ENCODE measurements at places on chromosomes 2 and 18.

DNA sequence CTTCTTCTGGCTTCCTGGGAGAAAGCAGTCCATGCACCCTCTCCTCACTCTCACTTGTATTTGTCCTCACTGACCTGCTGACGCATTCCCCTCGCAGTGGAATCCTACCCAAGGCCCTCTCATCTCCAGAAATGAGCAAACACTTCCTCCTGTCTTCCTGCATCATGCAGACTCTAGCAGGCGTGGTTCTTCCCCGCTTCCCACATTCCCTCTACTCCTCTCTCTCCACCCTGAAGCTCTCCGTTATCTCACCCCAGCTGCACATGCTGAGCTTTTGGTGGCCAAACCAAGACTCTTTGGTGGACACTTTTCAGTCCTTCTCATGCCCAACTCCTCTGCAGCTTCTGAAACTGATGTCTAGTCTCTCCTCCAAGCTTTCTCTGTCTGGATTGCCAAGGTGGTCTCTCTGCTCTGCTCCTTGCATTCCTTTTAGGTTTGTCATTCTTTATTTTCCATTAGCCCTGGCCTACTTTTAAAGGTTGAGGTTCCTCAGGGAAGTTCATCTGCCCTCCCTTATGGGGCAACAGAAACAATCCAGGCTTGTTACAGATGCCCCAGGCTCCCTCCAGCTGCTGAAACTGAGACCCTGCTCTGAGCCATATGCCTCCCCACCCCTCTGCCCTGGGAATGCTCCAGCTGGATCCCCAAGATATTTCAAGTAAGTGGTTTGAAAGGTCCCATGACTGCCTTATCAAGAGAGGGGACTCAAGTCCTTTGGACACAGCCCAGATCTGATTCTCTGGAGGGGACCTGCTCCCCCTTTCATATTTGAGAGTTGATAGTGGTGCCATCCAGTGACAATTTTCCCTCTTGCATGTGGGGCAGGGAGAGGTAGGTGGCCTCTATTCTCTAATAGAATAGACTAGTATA, 835 bp upstream of the IL18RAP start:
- H3K4me1 ChIP-seq: peaks cover 71% of the 10 kb centered on the region
- peaks cover 5% of the 10 kb centered on the region for H3K36me3 ChIP-seq
- H3K4me3 ChIP-seq: peak overlapping the region; percentile 58
- DNase-seq: no peak
- H3K27me3 ChIP-seq: no peaks in the 10 kb centered on the region

DNA sequence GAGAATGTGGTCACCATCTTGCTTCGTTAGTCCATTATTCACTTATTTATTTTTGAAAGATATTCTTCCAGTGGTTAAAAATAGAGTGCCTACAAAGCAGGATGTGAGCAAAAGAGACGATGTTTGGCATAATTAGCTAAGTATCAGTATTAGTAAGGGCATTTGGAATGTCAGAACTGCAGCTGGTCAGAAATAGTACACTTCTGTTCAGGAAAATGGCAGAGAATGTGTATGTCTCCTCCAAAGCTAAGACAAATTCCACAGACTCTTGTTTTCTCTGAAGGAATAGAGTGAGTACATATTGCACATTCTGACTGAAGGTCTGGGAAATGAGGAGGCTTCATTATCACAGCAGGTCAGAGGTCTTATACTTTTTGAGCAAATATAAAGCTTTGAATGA, 209.0 kb downstream of the L3MBTL4 start:
- H3K27me3 ChIP-seq: no peaks in the 10 kb centered on the region
- H3K27ac ChIP-seq: no peak overlapping the region
- no peaks in the 10 kb centered on the region for H3K4me1 ChIP-seq
- no peaks in the 10 kb centered on the region for H3K36me3 ChIP-seq
- DNase-seq: no peak
- H3K4me3 ChIP-seq: no peak overlapping the region

DNA sequence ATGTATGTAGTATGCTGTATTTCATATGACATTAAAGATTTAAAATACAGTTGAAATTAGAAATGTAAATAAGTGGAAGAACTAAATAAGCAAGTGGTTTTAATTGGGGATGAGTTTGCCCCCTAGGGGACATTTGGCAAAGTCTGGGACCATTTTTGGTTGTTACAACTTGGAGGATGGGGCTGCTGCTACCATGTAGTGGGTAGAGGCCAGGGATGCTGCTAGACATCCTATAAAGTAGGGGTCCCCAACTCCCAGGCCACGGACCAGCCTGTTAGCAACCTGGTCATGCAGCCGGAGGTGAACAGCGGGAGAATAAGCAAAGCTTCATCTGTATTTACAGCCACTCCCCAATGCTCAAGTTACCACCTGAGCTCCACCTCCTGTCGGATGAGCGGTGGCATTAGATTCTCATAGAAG, 27.9 kb upstream of the ASNSD1 start:
- no peaks in the 10 kb centered on the region for H3K36me3 ChIP-seq
- DNase-seq: no peak
- H3K27ac ChIP-seq: no peak overlapping the region
- no peaks in the 10 kb centered on the region for H3K27me3 ChIP-seq
- H3K4me3 ChIP-seq: no peak overlapping the region
- no peaks in the 10 kb centered on the region for H3K4me1 ChIP-seq

DNA sequence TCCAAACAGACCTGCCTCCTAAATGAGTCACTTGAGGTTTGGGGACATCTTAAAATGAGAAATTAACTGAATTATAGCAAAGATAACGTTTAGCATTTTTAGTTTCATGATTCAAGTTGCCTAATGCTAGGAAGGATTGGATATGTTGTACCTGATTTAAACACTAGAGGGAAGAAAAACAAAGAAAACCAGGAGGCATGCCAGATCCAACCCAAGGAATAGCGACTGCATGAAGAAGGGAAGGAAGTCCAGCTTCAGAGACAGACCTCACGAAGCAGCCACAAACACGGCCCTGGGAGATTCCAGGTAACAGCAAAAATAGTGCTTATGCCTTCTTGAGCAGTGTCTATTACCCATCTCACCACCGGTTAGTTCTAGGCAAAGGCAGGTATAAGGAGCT, 499.9 kb upstream of the SPHKAP start:
- no peak overlapping the region for H3K27ac ChIP-seq
- H3K4me3 ChIP-seq: no peak overlapping the region
- H3K4me1 ChIP-seq: no peaks in the 10 kb centered on the region
- H3K27me3 ChIP-seq: no peaks in the 10 kb centered on the region
- no peak for DNase-seq
- no peaks in the 10 kb centered on the region for H3K36me3 ChIP-seq

- DNase-seq: no peak
- H3K4me3 ChIP-seq: no peak overlapping the region
- no peaks in the 10 kb centered on the region for H3K36me3 ChIP-seq
- peaks cover 12% of the 10 kb centered on the region for H3K27me3 ChIP-seq
- no peak overlapping the region for H3K27ac ChIP-seq
Observed at GRCh38 chr2:105615305-105615704, 129.4 kb upstream of the NCK2 start.

GRCh38 chr18:79519751-79520477, 124.2 kb downstream of the NFATC1 start:
- DNase-seq: no peak
- H3K27ac ChIP-seq: peak overlapping the region; percentile 96
- peaks cover 66% of the 10 kb centered on the region for H3K4me1 ChIP-seq
- peaks cover 15% of the 10 kb centered on the region for H3K36me3 ChIP-seq
- H3K27me3 ChIP-seq: no peaks in the 10 kb centered on the region

DNA sequence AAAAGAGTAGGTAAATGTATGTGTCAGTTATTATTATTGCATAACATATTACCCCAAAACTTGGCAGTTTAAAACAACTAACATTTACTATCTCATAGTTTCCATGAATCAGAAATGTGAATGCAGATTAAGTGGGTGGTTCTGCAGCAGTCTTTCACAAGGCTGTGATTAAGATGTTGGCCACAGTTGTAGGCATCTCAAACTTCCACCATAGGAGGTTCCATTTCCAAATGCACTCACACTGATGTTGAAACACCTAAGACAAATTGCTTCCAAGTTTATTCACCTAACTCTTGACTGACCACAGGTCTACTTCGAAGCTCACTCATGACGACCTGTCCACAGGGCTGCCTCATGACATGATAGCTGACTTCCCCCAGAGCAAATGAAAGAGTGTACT, 360.8 kb downstream of the GRB14 start:
- no peak overlapping the region for H3K4me3 ChIP-seq
- no peaks in the 10 kb centered on the region for H3K27me3 ChIP-seq
- H3K36me3 ChIP-seq: no peaks in the 10 kb centered on the region

- no peak overlapping the region for H3K4me3 ChIP-seq
- H3K27ac ChIP-seq: no peak overlapping the region
- peaks cover 17% of the 10 kb centered on the region for H3K36me3 ChIP-seq
- H3K27me3 ChIP-seq: no peaks in the 10 kb centered on the region
- no peak for DNase-seq
Observed at GRCh38 chr2:20444101-20444992, 2.5 kb upstream of the RHOB start.

- H3K27ac ChIP-seq: no peak overlapping the region
- H3K27me3 ChIP-seq: no peaks in the 10 kb centered on the region
- no peak overlapping the region for H3K4me3 ChIP-seq
- H3K36me3 ChIP-seq: no peaks in the 10 kb centered on the region
- DNase-seq: no peak
Observed at GRCh38 chr2:126264625-126265024, 391.3 kb upstream of the GYPC start.

DNA sequence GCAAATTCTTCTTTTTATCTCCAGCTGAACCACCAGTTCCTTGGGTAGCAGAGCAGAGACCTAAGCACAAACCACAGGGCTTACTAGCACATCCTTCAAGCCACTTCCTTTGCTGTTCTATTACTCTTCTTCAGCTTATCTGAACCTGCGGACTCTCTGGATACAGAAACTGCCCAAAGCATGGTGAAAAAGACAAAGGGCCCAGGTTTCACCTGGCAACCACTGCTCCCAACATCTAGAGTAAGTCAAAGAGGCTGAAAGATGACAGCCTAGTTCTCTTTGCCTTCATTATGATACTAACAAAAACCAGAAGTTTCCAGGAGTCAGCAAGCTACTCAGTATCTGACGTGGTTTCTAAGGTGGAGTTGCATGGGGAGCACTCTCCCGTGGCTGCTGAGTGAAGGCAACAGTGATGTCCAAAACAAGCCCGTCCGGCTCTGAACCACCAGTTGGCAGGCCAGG, 43.4 kb downstream of the KANSL3 start:
- H3K4me1 ChIP-seq: peaks cover 28% of the 10 kb centered on the region
- peak; percentile 6 for DNase-seq
- peak overlapping the region; percentile 66 for H3K4me3 ChIP-seq

DNA sequence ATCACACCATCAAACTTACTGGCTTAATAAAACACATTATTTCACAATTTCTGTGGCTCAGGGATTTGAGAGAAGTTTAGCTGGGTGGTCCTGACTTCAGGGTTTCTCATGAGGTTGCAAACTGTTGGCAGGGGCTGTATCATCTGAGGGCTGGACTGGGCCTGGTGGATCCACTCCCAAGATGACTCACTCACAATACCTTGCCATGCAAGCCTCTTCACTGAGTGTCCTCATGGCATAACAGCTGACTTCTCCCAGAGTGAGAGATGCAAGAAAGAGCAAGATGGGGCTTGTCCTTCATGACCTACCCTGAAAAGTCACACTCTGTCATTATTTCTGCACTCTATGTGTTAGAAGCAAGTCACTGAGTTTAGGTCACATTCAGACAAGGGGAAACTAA, 73.8 kb downstream of the AQP4 start:
- no peaks in the 10 kb centered on the region for H3K27me3 ChIP-seq
- no peak overlapping the region for H3K27ac ChIP-seq
- no peak for DNase-seq
- no peak overlapping the region for H3K4me3 ChIP-seq
- no peaks in the 10 kb centered on the region for H3K36me3 ChIP-seq

GRCh38 chr18:62738639-62739038, 23.3 kb downstream of the PHLPP1 start:
- H3K27me3 ChIP-seq: no peaks in the 10 kb centered on the region
- H3K4me3 ChIP-seq: no peak overlapping the region
- DNase-seq: no peak
- H3K36me3 ChIP-seq: peaks cover 4% of the 10 kb centered on the region
- peaks cover 10% of the 10 kb centered on the region for H3K4me1 ChIP-seq
- no peak overlapping the region for H3K27ac ChIP-seq

DNA sequence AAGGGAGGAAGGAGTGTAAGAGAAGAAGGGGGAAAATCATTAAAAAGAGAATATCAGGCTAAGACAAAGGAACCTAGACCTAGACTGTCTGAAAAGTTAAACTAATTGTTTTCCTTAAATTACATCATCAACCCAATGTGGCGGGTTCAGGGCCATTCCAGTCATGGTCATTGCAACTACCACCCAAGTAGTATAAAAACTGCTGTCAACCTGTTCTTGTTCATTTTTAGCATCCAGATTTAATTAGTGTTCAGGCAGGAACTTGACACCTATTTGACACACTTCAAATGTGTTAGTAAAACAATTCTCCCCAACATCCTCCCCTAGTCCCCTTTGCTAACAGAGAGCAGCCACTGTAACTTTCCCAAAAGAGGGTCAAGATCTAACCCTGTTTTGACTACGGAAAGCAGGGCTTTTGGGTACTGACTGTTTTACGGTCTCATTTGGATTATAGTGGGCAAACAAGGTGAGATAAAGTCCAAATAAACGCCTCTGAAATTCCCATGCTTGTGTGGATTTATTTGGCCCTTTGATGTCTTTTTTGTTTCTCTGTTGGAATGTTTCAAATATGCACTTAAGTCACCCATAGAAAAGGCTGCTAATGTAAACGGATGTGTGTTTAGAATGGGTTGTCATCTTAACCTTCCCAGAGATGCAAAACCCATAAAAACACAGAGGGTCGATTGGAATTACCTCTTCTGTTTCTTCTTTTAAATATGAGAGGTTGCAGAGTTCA, 19.3 kb upstream of the TANC1 start:
- H3K4me1 ChIP-seq: peaks cover 5% of the 10 kb centered on the region
- H3K27me3 ChIP-seq: no peaks in the 10 kb centered on the region
- H3K4me3 ChIP-seq: no peak overlapping the region
- no peak for DNase-seq
- H3K36me3 ChIP-seq: no peaks in the 10 kb centered on the region

DNA sequence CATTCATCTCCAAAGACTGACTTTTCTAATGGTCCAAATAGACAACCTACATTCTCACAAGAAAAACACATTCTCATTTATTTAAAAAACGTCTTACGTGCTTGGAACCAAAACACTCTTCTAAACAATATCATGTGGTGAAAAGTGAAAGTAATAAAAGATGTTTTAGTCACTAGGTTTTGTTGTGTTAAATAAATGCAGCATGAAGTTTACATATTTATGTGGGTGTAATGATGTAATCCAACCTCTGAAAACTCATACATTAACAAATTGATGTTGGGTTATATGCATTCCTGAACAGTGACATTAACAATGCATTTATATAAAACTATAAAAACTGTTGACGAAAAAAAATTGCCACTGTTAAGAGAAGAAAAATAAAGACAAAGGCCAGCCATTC, 55.1 kb upstream of the ACVR2A start:
- H3K27ac ChIP-seq: no peak overlapping the region
- no peaks in the 10 kb centered on the region for H3K4me1 ChIP-seq
- H3K36me3 ChIP-seq: no peaks in the 10 kb centered on the region

GRCh38 chr2:41197781-41198180, 745.9 kb upstream of the SLC8A1 start:
- H3K4me3 ChIP-seq: no peak overlapping the region
- H3K4me1 ChIP-seq: no peaks in the 10 kb centered on the region
- no peak overlapping the region for H3K27ac ChIP-seq
- H3K36me3 ChIP-seq: no peaks in the 10 kb centered on the region
- H3K27me3 ChIP-seq: no peaks in the 10 kb centered on the region

- H3K27ac ChIP-seq: no peak overlapping the region
- no peak overlapping the region for H3K4me3 ChIP-seq
Observed at GRCh38 chr2:118380915-118381653, 292.8 kb downstream of the INSIG2 start.

GRCh38 chr2:235847576-235847975, 320.6 kb downstream of the GBX2 start:
- H3K36me3 ChIP-seq: peaks cover 4% of the 10 kb centered on the region
- no peak overlapping the region for H3K4me3 ChIP-seq
- no peak for DNase-seq
- no peaks in the 10 kb centered on the region for H3K27me3 ChIP-seq
- H3K4me1 ChIP-seq: no peaks in the 10 kb centered on the region
- no peak overlapping the region for H3K27ac ChIP-seq

All from effector memory CD8-positive, alpha-beta T cell (primary cell).